Activated CD4-positive, alpha-beta T cell treated with anti-CD3 and anti-CD28 coated beads for 24 hours (primary cell): ENCODE measurements at places on chromosomes 11 and 22.

- no peak for DNase-seq
Observed at GRCh38 chr11:6411594-6412031, 7.3 kb downstream of the APBB1 start.

GRCh38 chr11:99534812-99535211, 514.1 kb downstream of the CNTN5 start:
- no peak for DNase-seq

- no peak for DNase-seq
Observed at GRCh38 chr11:75938543-75938942, 123.5 kb downstream of the UVRAG start.

DNA sequence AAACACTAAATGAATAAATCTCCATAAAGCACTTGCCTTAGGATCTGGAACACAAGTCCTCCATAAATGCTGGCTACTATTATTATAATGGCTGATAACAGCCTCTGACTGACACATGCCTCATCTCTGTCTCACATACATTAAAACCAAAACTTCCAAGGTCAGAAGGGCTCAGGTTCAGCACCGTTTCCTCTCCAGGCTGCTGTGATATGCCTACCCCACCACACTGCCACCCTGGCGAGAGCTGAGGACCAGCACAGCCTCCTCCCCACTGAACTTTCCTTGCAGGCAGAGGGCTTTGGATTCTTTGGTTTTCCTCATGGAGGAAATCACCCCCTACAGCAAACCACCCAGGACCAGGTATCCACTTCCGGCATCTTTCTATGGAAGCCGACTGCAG, 112.8 kb downstream of the ABTB2 start:
- DNase-seq: no peak

- DNase-seq: no peak
Observed at GRCh38 chr11:35347921-35348331, 71.4 kb downstream of the SLC1A2 start.

DNA sequence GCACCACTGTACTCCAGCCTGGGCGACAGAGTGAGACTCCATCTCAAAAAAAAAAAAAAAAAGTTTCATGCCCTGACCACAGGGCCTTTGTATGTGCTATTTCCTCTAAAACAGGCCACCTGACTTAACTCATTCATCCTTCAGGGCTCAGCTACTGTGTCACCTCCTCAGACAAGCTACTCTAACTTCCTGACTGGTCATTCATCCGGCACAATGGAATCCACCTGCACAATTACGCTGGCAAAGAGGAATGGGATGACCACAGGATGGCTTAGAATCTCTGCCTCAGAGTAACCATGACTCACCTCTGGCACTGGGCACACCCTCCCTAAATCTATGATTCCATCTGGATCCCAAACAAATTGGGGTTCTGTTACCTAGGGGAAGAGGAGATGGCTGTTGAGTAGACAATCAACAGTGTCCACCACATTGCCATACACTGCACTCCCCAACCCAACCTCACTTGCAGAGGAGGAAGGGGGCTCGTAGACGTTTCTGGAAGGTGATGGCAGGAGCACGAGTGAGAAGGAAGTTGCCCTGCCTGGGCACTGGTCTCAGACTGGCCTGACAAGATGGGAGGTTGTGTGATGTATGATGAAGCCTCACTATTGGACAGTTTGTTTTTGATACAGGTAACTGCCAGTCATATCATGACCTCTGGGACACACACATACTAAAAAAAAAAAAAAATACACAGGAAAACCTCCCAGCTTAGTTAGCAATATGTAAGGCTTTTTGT, 22.8 kb upstream of the HMOX1 start:
- DNase-seq: no peak

- no peak for DNase-seq
Observed at GRCh38 chr11:113932788-113933187, 28.2 kb downstream of the HTR3B start.

DNA sequence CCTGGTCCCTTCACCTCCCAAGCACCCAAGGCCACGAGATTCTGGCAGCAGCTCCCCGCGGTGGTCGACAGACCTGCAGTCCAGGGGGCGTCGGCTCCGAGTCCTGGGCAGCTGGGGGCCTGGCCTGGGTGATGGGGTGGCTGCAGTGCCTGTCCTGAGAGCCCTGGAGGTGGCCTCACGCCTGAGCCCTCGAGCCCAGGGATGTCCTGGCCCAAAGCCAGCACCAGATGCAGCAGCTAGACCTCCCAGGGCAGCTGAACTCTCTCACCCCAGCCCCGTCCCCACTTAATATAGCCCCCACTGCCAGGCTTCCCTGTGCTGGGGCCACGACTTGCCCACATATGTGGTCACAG, 6.6 kb downstream of the LMNTD2 start:
- DNase-seq: no peak

DNA sequence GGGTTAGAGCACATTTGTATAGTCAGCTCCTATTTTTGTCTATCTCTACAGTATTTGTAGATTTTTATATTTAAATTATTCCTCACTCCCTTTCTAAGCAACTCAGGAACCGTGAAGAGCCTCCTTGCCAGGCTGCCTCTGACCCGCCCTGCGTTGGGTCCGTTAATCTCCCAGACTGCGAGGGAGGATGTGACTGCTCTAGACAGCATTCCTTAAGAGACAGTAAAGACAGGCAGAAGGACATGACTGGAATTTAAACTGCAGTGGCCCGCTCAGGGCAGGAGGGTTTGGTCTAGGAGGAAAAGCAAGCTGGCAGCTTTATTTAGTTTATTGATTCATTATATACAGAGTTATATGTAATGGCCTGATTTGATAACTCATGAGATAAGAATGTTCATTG, 413.7 kb downstream of the TMEM135 start:
- no peak for DNase-seq

DNA sequence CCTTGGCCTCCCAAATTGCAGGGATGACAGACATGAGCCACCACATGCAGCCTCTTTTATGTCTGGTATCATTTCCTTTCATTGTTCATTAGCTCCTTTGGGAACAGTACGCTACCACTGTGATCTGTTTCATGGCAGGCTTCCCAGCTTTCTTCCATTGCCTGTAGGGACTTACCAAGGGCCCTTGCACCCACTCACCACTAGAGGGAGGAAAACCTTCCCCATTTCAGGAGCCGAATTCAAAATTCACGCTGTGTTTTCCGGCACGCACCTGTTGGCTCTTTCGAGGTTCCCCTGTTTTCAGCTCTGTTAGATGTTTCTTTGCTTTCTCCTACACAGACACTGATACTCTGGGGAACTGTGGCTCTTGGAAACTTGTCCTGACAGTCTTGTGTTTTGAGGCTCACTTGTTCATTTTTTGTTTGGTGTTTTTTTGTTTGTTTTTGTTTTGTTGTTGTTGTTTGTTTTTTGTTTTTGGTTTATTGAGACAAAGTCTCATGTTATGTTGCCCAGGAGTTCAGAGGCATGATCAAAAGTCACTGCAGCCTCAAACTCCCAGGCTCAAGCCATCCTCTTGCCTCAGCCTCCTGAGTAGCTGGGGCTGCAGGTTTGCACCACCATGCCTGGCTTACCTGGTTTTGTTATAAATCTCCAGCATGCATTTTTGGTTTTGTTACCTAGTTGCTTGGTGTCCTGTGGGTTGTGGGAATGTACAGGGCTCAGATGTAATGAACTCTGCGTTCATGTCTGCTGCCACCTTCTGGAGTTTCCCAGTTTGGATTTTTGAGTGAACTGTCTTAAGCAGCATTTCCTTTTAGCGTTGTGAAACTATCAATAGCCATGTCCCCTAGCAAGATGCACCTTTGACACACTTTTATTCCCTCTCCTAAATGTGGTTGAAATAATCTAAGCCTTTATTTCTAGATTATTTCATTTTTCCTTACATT, 2.3 kb downstream of the KRTAP5-11 start:
- peak; percentile 9 for DNase-seq

DNA sequence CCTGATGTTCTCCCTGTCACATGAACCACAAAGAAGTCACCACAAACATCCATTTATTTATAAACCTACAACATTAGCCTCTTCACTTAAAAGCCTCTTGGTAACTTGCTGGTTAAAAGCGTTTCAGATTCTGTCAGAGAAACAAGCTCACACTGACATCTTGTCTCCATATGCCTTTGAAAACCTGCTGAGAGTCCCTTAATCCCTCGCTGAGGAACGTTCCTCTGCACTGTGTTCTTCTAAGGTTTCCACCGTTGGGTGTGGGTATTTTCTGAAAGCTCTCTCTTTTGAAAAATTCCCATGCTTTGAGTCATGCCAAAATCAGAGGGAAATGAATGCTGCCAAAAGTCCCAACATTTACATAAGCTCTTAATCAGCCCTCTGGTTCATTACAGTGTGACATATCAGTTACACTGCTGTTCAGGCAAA, 149.8 kb downstream of the CCDC34 start:
- DNase-seq: no peak

DNA sequence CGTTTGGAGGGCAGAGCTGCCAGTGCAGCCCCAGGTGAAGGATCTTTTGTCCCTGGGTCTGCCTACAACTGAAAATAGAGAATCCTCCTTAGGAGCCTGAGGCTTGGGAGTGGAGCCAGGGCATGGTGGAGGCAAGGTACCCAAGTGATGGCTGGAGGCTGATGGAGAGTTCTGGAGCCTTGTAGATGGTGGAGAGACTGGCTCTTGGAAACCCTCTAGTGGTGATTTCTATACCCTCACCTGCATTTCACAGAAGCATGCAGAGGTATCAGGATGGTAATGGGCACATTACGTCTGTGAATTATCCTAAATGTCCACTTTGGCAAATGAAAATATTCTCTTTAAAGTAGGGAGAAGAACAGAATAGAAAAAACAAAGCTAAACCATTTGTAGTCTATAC, 44.4 kb downstream of the INSC start:
- DNase-seq: no peak

DNA sequence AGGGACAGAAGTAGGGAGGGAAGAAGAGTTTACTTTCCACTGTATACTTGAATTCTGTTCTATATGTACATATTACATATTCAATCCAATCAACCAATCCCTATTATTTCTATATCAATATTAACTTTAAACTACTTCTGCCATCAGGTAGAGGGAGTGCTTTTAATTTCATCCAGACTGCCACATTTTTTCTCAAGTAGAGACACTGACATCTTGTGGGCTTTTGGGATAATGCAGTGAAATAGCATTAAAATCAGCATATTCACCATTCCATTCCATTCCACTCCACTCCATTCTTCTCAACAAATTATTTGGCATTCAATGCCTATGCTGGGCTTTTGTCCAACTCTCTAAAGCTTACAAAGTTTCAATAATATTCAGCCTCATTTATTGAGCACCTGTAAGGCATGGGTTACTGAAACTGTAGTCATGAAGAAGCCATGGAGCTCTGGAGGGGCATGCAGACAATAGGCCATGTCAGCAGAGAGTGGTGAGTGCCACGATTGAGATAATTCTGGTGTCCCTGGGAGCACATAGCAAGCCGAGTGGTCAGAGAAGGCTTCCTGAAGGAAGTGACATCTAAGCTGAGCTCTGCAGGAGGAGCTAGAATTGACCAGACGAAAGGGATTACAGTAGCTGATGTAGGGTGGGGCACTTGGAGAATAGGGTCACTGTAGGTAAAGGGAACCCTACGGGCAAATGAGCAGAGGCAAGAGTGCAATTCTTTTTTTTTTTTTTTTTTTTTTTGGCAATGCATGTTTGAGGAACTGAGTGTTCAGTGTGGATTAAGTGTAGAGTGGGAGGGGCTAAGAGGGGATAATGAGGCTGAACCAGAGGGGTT, 12.8 kb upstream of the CLPB start:
- DNase-seq: peak; percentile 3

GRCh38 chr22:31107894-31108218, 488 bp upstream of the SELENOM start:
- DNase-seq: no peak

DNA sequence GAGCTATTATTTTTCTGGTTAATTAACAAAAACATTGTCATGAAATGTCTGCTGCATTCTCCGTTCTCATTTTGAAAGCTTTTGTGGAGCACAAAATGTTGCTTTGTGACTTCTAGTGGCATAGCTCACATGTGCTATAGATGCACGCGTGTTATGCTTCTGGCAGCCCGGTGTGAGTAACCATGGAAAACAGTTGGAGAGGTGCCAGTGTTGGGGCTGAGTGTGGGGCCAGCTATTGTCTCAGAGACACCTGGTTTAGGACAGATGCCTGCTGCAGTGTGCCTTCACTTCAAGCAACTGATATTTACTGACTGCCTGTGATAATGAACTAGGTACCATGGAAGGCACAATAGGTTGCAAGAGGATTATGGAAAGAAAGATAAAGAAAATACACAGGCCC, 760.6 kb downstream of the NTM start:
- no peak for DNase-seq

DNA sequence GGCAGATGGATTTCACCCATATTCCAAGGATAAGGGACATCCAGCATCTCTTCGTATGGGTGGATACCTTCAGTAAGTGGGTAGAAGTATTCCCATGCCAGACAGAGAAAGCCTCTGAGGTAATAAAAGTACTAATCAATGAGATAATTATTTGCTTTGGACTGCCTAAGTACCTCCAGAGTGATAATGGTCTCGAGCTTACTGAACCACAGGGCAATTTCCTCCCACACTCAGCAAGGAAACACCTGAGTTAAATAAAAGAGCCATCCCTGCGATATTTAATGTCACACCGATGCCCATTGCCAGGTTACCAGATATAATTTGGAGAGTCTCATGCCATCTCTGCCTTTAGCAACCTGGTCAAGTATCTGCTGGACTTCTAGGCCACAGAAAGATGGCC, 70.6 kb upstream of the MPEG1 start:
- no peak for DNase-seq

DNA sequence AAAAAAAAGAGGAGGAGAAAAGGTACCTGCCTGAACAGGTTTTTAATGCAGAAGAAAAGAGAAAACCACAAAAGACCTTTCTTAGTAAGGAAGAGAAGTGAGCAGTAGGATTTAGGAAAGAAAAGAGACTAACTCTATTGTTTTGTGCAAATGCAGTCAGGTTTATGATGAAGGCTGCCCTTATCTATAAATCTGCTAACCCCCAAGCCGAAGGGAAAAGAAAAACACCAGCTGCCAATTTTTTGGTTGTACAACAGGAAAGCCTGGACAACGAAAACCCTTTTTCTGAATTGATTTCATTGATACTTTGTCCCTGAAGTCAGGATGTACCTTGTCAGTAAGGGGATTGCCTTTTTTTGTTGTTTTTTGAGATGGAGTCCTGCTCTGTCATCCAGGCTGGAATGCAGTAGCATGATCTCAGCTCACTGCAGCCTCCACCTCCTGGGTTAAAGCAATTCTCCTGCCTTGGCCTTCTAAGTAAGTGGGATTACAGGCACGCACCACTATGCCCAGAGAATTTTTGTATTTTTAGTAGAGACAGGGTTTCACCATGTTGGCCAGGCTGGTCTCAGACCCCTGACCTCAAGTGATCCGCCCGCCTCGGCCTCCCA, 21.2 kb downstream of the POLD4 start:
- DNase-seq: no peak

- no peak for DNase-seq
Observed at GRCh38 chr11:65814131-65814985, 19.4 kb upstream of the SNX32 start.

GRCh38 chr11:34379079-34379478, 21.3 kb upstream of the ABTB2 start:
- no peak for DNase-seq
